Mesothelial cell of epicardium (in vitro differentiated cells): ENCODE measurements at places on chromosomes 12 and 14. TPM values are rescaled to one million over a fixed set of nuclear protein-coding genes. Genes with fewer than 3 reads are reported as not detected.

DNA sequence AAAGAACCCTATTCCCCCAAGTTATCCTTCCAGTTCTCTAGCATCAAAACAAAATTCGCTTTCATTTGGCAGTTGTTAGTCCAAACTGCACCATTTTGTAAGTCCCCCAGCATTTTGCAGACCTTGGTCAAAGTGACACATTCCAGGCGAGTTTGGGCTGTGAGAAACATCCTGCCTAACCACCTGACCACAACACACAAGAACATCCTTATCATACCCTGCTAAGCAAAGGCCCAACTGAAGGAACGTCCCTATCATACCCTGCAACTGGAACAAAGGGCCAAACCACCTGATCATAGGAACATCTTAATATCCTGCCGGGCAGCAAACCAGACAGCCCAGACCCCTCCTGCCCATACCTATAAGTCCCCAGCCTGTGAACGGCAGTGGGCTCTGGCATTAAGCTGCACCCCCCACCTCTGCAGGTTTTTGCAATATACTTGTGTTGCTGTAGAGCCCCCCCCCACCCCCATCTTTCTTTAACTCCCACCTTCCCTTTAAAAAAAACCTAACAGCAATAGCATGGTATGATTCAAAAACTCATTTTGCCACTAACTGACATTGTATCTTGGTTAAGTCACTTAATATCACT is 2.7 kb downstream of the PCNX4 start:
- no peak for DNase-seq

GRCh38 chr12:99271071-99271470 is 376.5 kb upstream of the GARIN6 start:
- DNase-seq, result no peak

GRCh38 chr12:5586201-5586600 is 154.3 kb downstream of the NTF3 start:
- DNase-seq, result no peak

GRCh38 chr12:95766356-95767019 is 24.1 kb downstream of the NTN4 start:
- no peak for DNase-seq

GRCh38 chr12:64088431-64089349 is 133.4 kb downstream of the KICS2 start:
- DNase-seq, result no peak

GRCh38 chr14:93716002-93716745 is 72.1 kb downstream of the PRIMA1 start:
- DNase-seq, result no peak

GRCh38 chr12:25377469-25378177 is 126.9 kb upstream of the KRAS start:
- DNase-seq, result no peak

DNA sequence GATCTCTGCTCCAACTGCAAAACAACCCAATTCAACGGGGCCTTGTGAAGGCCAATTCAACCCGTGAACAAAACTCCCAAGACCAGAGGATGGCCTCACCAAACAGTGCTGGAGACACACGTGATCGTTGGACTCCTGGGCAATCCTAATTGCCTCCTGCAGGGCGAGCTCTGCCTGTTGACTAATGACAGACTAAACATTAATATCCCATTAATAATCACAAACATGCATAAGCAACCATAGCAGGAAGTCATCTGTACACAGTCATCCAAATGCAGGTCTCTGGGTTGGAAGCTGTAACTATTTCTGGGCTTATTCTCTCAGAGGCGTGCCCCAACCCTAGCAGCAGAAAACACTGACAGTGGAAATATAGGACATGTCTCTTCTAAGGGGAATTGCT is 21.0 kb downstream of the ANAPC5 start:
- no peak for DNase-seq

DNA sequence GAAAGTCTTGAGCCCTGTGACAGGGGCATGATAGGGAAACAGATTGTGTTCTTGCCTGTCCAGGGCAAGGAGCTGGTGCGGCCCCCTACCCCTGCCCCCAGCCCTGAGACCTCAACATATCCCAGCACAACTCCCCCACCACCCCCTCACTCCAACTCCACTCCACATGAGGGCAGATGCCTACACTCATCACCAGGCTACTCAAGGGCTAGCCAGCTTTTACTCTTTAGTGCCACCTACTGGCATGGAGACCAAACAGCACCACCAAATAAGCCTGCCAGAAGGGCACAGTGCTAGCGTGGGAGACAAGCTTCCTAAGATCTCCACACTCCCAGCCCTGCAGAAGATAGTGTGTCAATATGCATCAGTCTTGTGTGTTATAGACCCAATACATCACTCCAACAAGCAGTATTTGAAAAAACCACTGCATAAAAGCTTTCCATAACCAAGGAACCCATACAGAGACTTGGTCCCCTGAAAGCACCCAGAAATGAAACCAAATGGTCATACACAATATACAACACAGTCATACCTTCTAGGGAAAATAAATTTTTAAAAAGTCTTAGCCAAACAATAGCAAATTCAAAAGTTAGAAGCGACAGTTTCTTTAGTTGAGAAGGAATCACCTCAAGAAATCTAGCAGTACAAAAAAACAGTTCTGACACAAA is 154.4 kb downstream of the KCNK10 start:
- DNase-seq, result no peak

GRCh38 chr12:69621551-69621950 is 10.8 kb upstream of the LRRC10 start:
- DNase-seq, result no peak

- no peak for DNase-seq
These were observed 16.7 kb downstream of the SPPL3 start for GRCh38 chr12:120887253-120888043.

DNA sequence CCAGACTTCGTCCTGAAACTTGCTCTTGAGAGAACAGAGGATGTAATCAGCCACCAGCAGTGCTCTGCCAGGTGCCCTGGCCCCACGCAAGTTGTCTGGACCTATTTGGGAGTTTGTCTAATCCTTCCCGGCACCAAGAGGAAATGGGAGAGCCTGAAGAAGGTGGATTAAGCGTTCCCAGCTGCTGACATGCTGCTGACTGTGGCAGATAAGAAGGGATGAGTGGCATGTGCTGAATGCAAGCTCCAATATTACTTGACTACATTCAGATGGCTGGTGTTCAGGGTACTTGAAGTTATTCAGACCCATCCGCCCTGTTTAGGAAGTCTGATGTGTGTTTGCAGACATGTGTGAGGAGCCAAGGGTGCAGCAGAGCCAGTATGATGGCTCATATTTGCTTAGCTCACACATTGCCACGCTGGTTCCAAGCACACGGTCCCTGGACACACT is 440.6 kb upstream of the CCDC196 start:
- DNase-seq, result no peak

GRCh38 chr14:24280797-24281460 is 9.5 kb upstream of the RABGGTA start:
- DNase-seq, result no peak

GRCh38 chr14:54797986-54798385 is 104.6 kb downstream of the GCH1 start:
- DNase-seq, result no peak

DNA sequence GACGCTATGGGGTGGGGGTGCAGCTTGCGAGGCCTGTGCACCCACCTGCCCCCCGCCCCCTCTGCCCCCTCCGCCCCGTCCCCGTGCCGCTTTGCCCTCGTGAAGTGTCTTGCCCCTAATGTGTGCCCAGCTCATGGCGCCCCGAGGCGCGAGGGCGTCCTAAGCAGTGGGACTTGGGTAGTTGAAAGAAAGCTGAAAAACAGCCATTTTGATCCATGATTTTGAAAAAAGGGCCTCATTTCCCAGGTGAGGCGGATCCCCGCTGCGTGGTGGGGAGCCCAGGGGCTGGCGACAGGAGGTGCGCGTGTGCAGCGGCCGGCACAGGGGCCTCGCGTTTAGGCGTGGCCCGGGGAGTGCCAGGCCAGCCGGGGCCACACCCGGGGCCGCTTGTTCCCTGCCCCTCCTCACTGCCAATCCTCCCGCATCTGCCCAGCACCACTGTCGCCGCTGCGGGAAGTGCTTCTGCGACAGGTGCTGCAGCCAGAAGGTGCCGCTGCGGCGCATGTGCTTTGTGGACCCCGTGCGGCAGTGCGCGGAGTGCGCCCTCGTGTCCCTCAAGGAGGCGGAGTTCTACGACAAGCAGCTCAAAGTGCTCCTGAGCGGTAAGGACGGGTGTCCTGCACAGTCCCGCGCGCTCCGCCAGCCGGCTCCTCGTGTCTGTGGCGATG is 11.8 kb downstream of the ZFYVE21 start:
- no peak for DNase-seq

GRCh38 chr12:94637390-94638113 is 12.8 kb downstream of the TMCC3 start:
- DNase-seq, result no peak

GRCh38 chr12:57754411-57755193 is at the start of gene MARCHF9:
MARCHF9 (plus strand) TSS chr12:57755103; CDS start chr12:57755529, 426 bp downstream.
- no peak for DNase-seq

- DNase-seq, result no peak
These were observed 44.5 kb downstream of the SLC38A6 start for GRCh38 chr14:61025251-61026223.

The GALNT16 gene
- total RNA-seq, result 6.4 to 9.9 TPM (median 8.2 TPM) in 3 replicates

The KCNC2 gene
- total RNA-seq, result 0.97 to 1.6 TPM (median 1.4 TPM) in 3 replicates

The TMCC3 gene
- total RNA-seq, result 10.1 to 11.7 TPM (median 11.5 TPM) in 3 replicates

The STON2 gene
- total RNA-seq, result 60.4 to 63.5 TPM (median 63.0 TPM) in 3 replicates

The OR6C65 gene
- total RNA-seq, result not detected in 3 replicates

The CACNA1C gene
- 29.8 to 33.6 TPM (median 31.2 TPM) in 3 replicates for total RNA-seq

The ESYT1 gene
- 64.7 to 69.4 TPM (median 67.2 TPM) in 3 replicates for total RNA-seq

The BRF1 gene
- 72.8 to 78.6 TPM (median 75.0 TPM) in 3 replicates for total RNA-seq

The TBC1D30 gene
- total RNA-seq, result 2.8 to 3.7 TPM (median 3.1 TPM) in 3 replicates

The CLEC4C gene
- total RNA-seq, result not detected in 3 replicates

The AGAP2 gene
- 2.0 to 2.8 TPM (median 2.2 TPM) in 3 replicates for total RNA-seq
